Fibroblast of skin of right biceps (primary cell): ENCODE measurements at places on chromosomes 13 and 19.

DNA sequence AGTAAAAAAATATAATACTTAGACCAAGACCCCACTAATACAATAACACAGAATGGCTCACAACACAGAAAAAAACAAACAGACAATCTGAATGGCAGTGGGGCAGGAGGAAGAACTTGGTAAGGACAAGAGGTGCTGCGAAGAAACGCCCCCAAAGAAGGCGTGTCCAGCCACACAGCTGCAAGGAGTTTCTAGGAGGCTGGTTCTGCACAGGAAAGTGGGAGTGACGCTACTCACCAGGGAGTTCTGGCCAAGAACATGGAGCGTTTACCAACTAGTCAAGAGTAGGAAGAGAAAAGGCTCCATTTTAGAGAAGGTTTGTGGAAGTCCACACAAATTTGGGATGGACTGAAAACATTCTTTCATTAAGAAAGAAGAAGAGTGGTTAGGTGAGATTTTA, 95.3 kb upstream of the SLC15A1 start:
- no peak for DNase-seq

GRCh38 chr19:56842412-56842811, 1.9 kb upstream of the PEG3 start:
- DNase-seq: no peak

GRCh38 chr13:41588899-41589298, 131.5 kb downstream of the RGCC start:
- peak; percentile 95 for DNase-seq

DNA sequence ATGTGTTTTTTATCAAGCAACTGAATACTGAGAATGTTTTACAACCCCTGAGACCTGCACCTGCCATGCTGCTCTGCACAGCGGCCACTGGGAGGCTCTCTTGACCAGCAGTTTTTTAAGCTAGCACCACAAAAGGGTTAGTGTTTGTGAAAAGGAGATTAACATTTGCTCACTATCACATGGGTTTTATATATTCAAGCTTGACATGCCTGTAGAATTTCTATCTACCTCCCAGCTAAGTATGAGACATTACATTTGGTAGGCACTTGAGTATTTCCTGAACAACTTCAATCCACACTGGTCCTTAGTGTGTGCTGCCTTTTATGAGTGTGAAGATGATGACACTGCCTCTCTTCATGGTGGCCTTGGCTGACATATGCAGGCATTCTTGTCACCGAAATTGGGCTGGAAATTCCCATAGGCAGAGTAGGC, 1238.9 kb downstream of the UQCRFS1 start:
- DNase-seq: peak; percentile 22

DNA sequence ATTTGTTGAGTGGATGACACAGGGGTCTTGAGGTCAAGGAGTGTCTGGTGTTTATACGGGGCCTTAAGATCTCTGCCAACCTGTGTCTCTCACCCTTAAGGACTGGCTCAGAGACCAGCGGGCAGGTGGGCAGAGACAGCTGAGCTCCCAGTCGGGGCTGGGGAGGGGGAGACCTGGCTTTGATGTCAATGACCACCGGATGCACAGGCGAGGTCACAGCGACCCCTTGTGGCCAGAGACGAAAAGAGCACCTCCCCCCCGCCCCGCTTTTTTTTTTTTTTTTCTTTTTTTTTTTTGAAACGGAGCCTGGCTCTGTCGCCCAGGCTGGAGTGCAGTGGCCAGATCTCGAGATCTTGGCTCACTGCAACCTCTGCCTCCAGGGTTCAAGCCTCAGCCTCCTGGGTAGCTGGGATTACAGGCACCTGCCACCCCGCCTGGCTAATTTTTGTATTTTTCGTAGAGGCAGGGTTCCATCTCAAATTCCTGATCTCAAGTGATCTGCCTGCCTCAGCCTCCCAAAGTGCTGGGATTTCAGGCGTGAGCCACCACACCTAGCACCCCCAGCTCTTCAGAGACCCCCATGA, 12.1 kb upstream of the KLK14 start:
- DNase-seq: no peak
